ENCODE measurements at places on chromosomes 12 and 14.

DNA sequence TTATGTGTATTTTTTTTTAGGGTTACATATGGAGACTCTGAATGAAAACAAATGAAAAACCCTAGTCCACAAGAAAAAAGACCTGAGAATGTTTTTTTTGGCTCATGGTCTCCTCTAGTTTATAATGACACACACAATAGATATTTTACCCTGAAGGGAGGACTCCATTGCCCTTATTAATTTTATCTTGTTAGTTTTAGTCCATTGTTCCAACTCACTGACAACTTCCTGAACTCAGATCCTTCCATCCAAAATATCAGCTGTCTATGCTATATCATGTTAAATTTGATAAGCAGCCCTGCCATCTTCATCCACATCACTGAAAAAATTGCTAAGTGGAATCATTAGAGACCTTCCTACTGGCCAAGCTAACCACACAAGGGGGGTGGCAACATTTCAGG lies 232.1 kb downstream of the MON2 start:
- no peak for DNase-seq

GRCh38 chr14:64692189-64692985 lies 11.8 kb upstream of the PLEKHG3 start:
- DNase-seq: no peak

DNA sequence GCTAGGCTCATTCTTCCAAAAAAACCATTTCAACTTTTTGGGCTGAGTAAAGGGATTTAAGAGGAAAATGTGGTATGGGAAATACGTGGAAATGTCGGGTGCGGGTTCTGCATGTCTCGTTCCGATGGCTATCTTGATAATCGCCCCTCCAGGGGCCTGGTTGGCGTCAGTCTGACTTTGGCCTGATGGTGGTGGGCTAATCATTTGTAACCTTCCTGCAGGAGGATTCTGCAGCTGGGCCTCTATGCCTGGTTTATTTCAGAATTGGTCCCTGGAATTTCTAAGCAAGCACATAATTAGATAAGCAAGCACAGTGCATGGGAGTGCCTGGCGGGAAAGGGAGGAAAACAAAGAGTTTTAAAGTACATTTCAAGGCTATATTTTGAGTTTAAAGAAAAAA lies 14.8 kb upstream of the SLC4A8 start:
- no peak for DNase-seq

DNA sequence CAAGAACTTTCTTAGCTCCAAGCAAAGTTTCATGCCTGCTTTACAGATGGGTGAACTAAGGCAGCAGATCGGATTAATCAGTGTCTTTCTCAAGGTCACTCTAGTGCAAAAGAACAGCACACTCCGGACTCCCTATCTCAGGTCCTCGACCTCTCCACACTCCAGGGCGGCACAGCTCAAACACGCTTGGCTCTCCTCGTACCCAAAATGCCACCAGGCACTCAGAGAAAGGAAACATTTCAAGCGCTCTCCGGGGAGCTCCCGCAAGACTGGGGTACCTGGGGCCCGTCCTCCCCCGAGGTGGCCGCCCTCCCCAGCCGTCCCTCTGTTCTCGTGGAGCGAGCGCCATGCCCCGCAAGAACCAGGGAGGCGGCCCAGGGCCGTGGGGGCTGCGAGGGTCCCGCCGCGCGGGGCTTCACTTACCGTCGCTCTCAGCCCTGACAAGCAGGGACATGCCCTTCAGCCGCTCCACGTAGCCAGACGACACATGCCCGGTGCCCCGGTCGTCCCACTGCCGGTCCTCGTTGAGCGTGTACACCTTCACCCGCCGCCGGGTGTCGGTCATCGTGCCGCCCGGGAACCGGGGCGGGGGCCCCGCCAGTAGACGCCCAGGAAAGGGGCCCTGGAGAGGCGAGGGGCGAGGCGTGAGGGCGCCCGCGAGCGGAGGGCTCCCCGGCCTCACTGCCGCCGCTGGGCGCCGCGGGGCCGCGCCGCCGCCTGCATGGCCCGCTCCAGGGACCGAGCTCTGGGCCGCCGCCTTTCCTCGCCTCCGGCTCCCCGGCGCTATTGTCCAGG lies 830 bp downstream of the PPP4R3A start:
- DNase-seq: peak; percentile 52

DNA sequence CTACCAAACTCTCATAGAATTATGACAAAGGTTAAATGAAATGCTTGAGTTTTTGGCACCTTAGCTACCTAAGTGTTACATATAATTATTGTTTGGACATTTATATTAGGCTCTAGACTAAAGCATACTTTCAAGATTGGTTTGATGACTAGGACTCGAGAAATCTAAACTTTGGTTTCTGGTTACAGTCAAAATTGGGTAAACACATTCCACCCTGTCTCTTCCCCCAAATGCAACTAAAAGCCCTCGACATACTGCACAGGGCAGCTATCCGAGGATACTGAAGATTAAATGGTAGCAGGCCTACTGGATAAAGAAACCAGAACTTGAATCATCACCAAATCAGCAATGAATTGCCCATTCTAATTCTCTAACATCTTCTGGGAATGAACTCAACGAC lies 369.1 kb downstream of the PRKD1 start:
- DNase-seq: no peak

DNA sequence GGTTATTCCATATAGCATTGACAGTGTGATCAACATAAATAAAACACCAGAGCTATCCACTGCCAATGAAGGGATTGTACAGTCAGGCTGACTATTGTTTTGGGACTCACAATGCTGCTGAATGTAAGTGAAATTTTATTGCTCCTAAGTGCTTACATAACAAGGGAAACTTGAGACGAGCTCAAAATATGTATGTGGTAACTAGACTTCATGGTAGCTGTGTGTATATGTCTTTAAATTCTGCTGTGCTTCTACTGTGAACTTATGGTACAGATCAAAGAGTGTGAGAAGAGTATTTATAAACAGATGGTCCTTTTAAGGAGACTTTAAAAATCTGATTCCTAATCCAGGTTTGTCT lies 6.9 kb downstream of the FLRT2 start:
- peak; percentile 53 for DNase-seq

DNA sequence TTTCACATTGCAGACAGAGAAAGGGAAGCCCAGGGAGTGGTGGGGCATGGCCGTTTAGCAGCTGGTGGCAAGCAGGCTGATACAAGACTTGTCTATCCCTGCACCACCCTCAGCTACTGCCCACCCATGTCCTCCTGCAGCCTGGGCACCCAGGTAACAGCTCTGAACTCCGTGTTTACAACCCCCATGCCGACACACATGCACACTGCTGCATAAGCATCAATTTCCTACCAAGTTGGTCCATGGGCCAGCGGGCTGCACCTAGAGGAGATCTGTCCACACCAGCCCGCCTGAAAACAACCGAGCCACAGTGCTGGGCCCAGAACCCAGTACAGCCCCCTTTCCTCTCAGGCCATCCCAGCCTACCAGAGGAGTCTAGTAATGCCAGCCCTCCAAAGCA lies 75.9 kb upstream of the C14orf180 start:
- no peak for DNase-seq

GRCh38 chr14:20873370-20874177 lies 17.6 kb upstream of the RNASE3 start:
- no peak for DNase-seq

GRCh38 chr12:120483621-120484020 lies 12.3 kb upstream of the DYNLL1 start:
- no peak for DNase-seq
